ENCODE measurements at places on chromosomes 11 and 22. TPM values are rescaled to one million over a fixed set of nuclear protein-coding genes. Genes with fewer than 3 reads are reported as not detected.
A peak's percentile ranks its signal among the peaks of the same experiment; 100 is the strongest.

IGF2 gene
- not detected for polyA plus RNA-seq

LMO2 gene
- not detected for polyA plus RNA-seq

MS4A4E gene
- polyA plus RNA-seq, result not detected

BARX2 gene
- polyA plus RNA-seq, result not detected

GGA1 gene
- 16.3 TPM for polyA plus RNA-seq

GAL3ST3 gene
- polyA plus RNA-seq, result not detected

C22orf15 gene
- 1.2 TPM for polyA plus RNA-seq

- H3K27ac ChIP-seq, result no peak overlapping the region
- H3K27me3 ChIP-seq, result no peaks in the 10 kb centered on the region
- no peak overlapping the region for H3K4me3 ChIP-seq
- DNase-seq, result no peak
Measured at GRCh38 chr11:45058647-45058950, 87.8 kb upstream of the PRDM11 start.

DNA sequence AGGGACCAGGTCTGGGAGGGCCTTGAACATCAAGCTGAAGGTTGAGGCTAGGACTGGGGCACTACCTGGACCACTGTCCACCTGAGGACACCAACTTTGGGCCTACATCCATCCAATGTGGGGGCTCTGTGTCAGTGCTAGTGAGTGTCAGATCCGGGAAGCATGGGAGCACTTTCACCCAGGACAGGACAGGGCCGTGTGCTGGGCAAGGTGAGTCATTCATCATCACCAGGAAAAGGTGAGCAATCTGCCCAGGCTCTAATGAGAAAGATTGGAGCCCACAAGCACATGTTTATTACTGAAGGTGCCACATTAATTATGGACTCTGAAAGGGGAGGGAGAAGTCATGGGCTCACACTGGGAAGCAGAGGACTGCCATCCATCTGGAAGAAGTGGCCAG is 39.7 kb upstream of the DRD2 start:
- no peak overlapping the region for H3K4me3 ChIP-seq
- H3K27ac ChIP-seq, result no peak overlapping the region

DNA sequence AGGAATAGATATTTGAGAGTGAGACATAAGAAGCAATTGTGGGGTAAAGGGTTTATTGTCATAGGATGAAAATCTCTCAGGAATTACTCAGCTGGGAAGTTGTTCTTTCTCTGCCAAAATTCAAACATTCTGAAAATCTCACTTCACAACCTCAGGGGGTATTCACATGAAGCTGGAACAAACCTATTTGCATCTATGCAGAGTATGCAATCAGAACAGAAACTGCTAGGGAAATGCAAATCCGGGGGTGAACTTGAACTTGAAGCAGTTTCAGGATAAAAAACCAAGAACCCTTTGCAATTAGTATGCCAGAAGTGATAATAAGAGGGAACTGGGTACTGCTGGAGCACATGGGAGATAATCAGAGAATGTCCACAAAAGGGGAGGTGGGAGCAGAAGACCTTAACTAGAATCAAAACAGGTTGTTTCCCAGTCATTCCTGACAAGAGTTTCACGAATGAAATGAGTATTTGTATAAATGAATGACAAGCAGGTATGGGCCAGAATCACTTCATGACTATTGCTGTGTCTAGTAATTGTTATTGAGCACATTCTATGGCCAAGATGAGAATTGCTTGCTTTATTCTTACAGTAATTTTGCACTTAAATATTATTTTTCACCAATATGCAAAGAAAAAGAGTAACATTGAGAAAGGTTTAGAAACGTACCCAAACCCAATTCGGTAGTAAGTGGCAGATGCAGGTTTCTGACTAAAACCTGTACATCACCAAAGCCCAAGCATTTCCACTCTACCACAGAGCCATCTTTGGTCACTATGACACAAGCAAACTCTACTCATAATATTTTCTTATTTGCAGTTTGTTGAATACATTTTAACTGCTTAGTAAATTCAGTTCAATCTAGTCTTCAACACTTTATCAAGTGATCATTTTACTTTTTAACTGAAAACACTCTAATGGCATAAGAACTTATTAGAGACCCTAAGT is 61.8 kb upstream of the UBASH3B start:
- no peaks in the 10 kb centered on the region for H3K36me3 ChIP-seq
- H3K4me1 ChIP-seq, result no peaks in the 10 kb centered on the region
- H3K27me3 ChIP-seq, result no peaks in the 10 kb centered on the region

GRCh38 chr11:64879244-64879900 is 951 bp upstream of the EHD1 start:
- DNase-seq, result no peak
- peaks cover 53% of the 10 kb centered on the region for H3K4me1 ChIP-seq
- peak overlapping the region; percentile 92 for H3K27ac ChIP-seq
- peak overlapping the region; percentile 87 for H3K4me3 ChIP-seq
- H3K27me3 ChIP-seq, result no peaks in the 10 kb centered on the region

DNA sequence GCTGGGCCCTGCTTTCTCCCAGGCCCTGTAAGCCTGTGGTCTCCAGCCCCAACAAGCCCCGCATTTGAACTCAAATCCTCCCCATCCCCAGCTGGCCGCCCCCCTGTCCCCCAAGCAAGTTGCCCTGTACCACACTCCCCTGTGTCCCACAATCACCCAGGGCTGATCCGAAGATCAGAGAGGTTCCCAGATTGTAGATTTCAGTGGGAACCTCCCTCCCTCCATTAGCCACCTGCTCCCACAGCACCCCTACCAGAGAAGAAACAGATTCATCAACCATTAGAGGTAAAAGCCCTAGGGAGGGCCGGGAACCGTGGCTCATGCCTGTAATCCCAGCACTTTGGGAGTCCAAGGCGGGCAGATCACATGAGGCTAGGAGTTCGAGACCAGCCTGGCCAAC is 107.5 kb downstream of the FEZ1 start:
- peak; percentile 4 for DNase-seq
- no peaks in the 10 kb centered on the region for H3K4me1 ChIP-seq
- no peaks in the 10 kb centered on the region for H3K36me3 ChIP-seq
- H3K27ac ChIP-seq, result no peak overlapping the region
- H3K4me3 ChIP-seq, result no peak overlapping the region
- H3K27me3 ChIP-seq, result peaks cover 2% of the 10 kb centered on the region

GRCh38 chr11:118485273-118485672 is 42.0 kb upstream of the TTC36 start:
- H3K4me1 ChIP-seq, result no peaks in the 10 kb centered on the region
- DNase-seq, result no peak
- H3K4me3 ChIP-seq, result no peak overlapping the region
- H3K36me3 ChIP-seq, result peaks cover 63% of the 10 kb centered on the region

- H3K4me3 ChIP-seq, result peak overlapping the region; percentile 95
- no peaks in the 10 kb centered on the region for H3K27me3 ChIP-seq
Measured at GRCh38 chr11:67429038-67429668, 859 bp downstream of the RPS6KB2 start.

- no peaks in the 10 kb centered on the region for H3K27me3 ChIP-seq
- H3K4me1 ChIP-seq, result peaks cover 15% of the 10 kb centered on the region
- H3K36me3 ChIP-seq, result no peaks in the 10 kb centered on the region
Measured at GRCh38 chr11:16799221-16799620, 60.8 kb downstream of the C11orf58 start.

DNA sequence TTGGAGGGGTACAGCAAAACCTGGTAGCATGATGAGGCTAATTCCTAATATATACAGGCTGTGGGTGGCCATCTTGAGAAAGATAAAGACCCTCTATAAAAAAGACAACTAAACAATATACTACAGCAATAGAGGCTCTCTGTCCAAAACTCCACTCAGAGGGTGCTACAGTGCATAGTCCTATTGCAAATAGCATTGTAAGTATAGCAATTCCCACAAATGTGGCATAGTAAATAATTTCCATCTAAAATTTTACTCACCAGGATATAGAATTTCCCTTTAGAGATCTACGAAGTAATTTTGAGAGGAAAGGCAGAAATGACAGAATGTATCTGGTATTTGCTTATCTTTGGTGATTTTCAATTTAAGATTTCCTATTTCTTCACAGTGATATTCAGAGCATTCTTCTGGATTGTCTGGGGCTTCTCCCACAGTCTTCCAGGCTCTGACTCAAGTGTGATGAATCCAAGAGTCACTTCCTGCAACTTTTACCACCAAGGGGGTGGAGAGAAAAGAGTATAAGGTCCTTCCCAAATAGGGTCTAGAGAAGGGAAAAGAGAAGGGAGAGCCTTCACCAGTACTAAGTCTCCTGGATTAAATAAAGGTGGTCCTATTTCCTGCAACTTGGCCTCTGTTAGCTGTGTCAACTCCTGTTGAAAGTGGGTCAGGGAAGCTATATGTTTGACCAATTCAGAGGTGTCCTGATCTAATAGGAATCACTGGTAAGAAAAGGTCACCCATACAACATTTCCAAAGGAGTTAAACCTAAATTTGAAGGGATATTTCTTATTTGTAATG is 1054.7 kb upstream of the CNTN5 start:
- no peaks in the 10 kb centered on the region for H3K4me1 ChIP-seq
- H3K27ac ChIP-seq, result no peak overlapping the region
- no peaks in the 10 kb centered on the region for H3K27me3 ChIP-seq

GRCh38 chr22:30045494-30045887 is 34.8 kb upstream of the HORMAD2 start:
- H3K4me3 ChIP-seq, result no peak overlapping the region
- H3K36me3 ChIP-seq, result no peaks in the 10 kb centered on the region

DNA sequence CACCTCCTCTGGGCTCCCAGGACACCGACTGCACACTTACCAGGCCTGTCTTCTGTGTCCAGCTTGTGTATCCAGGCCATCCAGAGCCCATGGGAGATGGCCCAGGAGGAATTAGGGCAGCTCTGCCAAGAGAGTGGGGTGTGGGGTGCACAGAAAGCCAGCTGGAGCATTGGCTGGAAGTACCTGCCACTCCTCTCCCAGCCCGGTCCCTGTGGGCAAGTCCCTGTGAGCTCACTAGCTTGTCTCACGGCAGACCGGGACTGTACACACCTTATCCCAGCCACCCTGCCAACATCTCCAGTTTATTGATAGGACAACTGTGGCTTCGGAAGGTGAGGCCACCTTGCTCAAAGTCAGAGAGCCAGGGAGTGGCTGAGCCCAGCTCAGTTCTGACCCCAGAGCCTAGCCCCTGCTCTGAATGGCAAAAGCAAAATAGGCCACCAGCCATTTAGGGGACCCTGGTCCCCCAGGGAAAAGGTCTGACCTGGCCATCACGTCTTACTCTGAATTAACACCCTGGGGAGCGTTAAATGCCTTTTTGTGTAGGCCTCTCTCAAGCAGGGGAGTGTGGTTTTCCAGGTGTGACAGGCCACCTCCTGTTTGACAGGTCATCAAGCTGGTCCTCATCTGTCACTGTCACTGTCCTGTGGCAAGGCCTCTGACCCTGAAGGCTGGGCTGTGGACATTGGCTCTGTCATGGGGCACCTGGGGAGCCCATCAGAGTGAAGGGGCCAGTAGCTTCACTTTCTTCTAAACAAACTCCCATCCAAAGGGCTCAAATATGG is 15.1 kb downstream of the UQCR10 start:
- no peak for DNase-seq
- H3K36me3 ChIP-seq, result no peaks in the 10 kb centered on the region
- no peaks in the 10 kb centered on the region for H3K4me1 ChIP-seq
- H3K4me3 ChIP-seq, result no peak overlapping the region
- no peaks in the 10 kb centered on the region for H3K27me3 ChIP-seq

DNA sequence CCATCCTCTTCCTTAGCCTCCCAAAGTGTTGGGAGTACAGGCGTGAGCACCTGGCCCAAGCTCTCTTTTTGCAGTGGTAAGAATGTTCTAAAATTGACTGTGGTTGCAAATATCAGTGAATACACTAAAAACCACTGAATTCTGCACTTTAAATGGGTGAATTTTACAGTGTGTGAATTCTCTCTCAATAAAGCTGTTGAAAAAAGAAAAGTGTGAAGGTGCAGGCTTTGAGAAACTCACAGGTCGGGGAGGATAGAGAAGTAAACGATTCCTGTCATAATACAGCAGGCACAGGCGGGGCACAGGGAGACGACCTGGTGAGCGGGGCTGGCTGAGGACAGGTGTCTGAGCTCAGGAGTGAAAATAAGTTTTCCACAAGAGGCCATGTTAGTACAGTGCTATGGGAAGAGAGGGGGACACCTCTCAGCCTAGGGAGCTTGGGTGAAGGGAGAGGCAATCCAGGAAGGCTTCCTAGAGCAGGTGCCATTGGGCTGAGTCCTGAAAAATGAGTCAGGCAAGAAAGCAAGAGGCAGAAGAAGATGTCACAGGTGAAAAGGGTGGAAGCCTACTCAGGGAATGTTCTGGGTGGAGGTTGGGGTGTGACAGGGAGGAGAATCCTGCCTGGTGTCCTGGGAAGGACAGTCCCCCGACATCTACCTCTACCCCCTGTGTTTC is 26.1 kb downstream of the LIF start:
- peak overlapping the region; percentile 7 for H3K4me3 ChIP-seq
- peaks cover 64% of the 10 kb centered on the region for H3K4me1 ChIP-seq

DNA sequence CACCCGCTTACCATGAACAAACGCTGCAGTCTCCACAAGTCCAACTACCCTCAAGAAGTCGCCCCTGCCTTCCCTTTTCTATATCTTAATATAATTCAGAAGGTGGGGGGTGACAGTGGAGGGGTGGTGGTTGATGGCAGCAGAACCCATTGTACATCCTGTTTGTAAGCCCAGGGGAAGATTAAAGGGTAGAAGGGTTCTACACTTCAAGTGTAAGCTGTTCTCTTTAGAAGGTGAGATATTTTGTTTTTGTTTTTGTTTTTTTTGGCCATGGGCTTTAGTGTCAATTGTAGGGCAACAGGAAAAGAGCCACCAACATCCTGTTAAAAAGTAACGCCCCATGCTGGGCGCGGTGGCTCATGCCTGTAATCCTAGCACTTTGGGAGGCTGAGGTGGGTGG is 34.9 kb upstream of the RRAS2 start:
- no peaks in the 10 kb centered on the region for H3K27me3 ChIP-seq
- H3K4me1 ChIP-seq, result peaks cover 6% of the 10 kb centered on the region
- no peak overlapping the region for H3K27ac ChIP-seq
- H3K4me3 ChIP-seq, result no peak overlapping the region
- DNase-seq, result no peak

DNA sequence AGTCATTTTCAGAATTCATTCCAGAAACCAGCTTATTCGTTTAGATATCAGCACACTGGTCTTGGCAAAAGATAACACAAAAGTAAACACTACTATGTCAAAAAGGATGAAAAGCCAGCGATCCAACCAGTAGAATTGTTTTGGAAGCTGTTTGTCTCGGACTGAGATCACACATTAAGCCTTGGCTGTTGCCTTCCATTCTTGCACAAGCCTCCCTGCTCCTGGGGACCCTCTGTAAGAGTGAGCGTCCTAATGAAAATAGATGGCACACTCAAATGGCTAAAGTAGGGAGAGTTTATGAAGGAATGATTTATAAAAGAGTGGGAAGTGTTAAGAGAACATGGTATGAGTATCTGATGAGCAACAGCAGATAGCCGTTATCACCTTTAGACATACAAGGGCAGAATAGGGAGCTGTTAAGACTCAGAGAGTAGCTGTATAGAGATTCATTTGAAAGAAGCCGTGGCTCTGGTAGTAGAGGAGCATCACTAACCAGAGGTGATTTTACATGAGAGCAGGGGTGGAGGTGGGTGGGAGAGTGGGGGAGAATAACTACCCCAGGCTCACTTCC is 25.2 kb downstream of the PDE3B start:
- no peak overlapping the region for H3K4me3 ChIP-seq
- peaks cover 11% of the 10 kb centered on the region for H3K4me1 ChIP-seq
- H3K36me3 ChIP-seq, result no peaks in the 10 kb centered on the region
- no peak for DNase-seq

- no peaks in the 10 kb centered on the region for H3K27me3 ChIP-seq
- no peaks in the 10 kb centered on the region for H3K4me1 ChIP-seq
- no peak overlapping the region for H3K4me3 ChIP-seq
- no peak overlapping the region for H3K27ac ChIP-seq
- no peak for DNase-seq
Measured at GRCh38 chr11:67664696-67665540, 9.5 kb downstream of the ALDH3B2 start.

GRCh38 chr11:125626288-125626950 is 1.5 kb downstream of the CHEK1 start:
- H3K27me3 ChIP-seq, result no peaks in the 10 kb centered on the region
- peak overlapping the region; percentile 84 for H3K4me3 ChIP-seq
- H3K27ac ChIP-seq, result peak overlapping the region; percentile 95
- peak; percentile 43 for DNase-seq

All from CD4-positive, alpha-beta memory T cell (primary cell).